ENCODE measurements at places on chromosomes 13 and 19.

DNA sequence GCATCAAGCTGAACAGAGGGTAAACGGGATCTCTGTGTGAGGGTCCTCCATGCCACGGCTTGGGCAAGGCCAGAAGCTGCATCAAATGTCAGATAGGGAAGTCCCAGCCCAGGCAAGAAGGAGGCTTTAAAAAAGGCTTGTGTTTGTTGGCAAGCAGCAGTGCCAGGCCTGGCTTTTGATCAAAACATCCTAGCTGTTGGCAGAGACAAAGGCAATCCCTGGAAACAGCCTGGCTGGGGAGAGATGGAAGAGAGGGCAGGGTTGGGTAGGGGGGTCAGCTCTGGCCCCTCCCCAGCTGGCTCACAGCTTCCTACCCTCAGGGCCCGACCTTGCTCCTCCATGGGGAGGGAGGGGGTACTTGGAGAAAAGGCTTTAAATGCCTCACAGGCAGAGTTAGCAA lies 61.8 kb upstream of the KCTD15 start:
- no peak for DNase-seq

DNA sequence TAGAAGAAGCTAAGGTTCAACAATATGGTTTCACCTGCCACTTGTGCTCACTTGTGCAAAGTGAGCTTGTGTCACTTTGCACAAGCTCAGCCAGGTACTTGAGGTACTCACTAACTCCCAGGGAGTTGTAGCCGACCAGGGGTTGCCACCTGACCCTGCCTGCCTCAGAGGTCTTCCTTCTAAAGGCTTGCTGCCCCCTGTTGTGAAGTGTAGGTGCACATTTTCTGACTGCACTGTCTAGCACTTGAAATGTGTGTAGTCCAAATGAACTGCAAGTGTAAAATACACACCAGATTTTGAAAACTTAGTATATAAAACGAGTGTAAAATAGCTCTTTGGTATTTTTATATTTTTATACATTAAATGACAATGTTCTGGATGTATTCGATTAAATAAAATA lies 230.8 kb downstream of the DLEU7 start:
- no peak for DNase-seq

GRCh38 chr19:47470447-47471195 lies 1.1 kb downstream of the SLC8A2 start:
- DNase-seq, result no peak

- no peak for DNase-seq
Measured at GRCh38 chr13:40252241-40252640, 414.2 kb downstream of the FOXO1 start.

DNA sequence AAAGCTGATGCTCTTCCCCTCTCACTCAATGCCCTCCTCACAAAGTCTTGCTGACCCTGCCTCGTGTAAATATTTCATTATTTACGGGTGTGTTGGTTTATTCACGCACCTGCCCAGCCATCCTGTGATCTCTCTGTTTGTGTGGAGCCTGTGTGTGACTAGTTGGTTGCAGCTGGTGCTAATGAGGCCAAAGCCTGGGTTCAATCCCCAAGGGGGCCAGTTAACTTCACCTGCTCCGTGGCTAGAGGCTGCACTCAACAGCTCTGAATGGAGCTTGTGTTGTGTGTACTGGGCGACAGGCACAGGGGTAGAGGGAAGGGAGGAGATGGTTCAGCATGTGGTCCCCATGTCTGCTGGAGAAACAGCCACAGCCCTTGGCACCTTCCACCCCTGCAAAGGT lies 109.5 kb downstream of the DNAJC15 start:
- DNase-seq, result no peak

- DNase-seq, result no peak
Measured at GRCh38 chr13:33676045-33676989, 141.6 kb upstream of the RFC3 start.

DNA sequence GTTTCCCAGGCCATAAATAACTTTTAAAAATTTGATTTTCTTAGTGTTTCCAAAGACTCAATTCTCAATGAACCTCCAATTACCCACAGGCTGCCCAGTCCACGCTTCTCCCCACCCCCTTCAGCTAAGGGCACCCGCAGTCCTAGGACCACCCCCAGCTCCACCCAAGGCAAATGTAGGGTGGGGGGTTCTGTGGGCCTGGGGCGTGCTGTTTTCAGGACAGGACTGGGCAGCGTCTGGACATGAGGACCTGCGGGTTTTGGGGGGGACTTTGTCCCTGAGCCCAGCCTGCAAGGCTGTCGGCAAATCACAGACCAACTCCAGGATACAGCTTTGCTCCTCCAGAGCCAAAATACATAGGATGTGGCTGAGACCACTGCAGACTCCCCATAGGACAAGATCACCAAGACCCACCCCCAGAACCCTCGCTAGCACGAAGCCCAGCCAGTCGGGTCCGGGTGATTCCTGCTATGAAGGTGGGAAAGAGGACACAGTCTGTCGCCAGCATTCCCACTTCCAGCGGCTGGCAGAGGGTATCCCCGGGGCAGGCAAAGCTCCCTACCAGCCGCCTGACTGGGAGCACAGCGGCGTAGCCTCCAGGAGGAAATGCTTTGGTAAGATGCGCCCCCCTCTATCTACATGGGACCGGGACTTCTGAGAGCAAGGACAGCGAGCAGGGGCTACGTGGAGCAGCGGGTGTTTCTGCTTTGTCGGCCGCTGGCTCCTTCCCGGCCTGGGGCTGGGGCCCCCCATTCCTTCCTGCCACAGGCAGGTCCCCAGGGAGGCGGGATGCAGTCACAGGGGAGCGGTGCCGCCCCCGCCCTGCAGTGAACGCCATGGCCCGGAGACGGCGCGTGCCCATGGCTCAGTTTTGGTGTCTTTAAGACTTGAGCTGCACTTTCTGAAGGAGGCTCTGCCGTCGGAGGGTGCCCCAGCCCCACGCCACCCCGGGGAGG lies 1.6 kb upstream of the TIMM13 start:
- DNase-seq, result no peak

DNA sequence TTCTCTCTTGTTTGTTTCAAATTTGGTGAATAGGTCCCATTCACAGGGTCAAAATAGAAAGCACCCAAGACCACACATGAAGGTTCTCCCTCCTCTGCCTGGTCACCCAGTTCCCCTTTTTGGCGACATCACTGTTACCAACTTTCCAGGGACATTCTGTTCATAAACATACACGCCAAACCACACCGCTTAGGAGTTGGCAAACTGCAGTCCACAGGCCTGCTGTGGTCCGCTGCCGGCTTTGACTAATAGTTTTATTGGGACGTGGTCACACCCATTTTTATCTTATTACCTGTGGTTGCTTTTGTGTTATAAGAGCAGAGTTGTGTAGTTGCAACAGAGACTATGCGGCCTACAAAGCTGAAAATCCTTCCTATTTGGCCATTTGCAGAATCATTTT lies 24.2 kb downstream of the UHRF1 start:
- DNase-seq, result no peak

DNA sequence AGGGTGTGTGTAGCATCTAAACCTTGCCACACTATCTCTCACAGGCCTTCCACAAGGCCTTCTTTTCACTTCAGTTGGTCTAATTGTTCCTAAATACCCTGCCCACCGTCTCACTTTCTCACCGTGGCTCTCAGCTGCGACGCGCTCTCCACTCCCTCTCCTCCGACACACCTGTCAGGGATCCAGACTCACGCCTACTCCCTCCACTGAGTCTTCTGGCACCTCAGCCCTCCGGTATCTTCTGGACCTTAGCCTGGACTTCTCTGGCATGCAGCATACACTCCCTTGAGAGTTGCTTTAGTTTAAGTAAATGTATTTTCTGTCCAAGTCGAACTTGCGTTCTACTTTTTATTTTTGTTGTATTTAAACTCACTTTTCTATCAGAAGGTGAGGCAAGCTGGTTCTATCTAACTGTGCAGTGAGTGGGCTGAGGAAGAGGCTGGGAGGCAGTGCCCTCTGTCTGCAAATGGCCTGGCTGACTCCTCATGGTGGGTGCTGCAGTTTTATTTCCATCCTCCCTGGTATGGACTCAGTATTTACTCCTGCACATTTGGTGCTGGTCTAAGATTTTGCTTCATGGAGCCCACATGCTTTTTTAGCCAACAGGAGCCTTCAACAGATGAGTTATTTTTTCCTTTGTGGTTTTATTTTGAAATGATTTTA lies 28.5 kb upstream of the ARGLU1 start:
- no peak for DNase-seq

- no peak for DNase-seq
Measured at GRCh38 chr13:35814605-35815011, 316.6 kb downstream of the DCLK1 start.

DNA sequence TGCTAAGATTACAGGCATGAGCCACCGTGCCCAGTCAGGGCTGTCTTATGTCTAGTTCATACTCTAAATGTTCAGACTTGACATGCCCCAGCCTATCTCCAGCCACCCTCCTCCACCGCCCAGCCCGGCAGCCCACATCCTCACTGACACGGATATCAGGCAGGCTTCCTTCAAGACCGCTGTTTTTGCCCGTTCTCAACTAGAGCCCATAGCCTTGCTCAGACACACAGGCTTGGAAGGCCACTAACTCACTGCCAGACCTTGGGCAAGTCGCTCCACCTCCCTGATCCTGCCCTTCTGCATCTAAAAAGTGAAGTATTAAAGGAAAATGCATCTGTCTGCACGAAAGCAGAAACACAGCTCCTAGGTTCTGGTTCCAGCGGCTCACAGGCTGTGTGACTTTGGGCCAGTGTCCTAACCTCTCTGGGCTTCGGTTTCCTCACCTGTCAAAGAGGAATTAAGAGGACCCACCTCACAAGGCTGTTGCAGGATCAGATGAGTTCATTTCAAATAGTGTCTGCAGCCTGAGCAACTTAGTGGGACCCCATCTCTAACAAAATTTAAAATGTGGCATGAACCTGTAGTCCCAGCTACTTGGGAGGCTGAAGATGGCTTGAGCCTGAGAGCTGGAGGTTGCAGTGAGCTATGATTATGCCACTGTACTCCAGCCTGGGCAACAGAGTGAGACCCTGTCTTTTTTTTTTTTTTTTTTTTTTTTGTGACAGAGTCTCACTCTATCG lies 14.5 kb upstream of the CERS4 start:
- DNase-seq, result peak; percentile 72
